Osteoblast (primary cell): ENCODE measurements at places on chromosomes 16 and 17. TPM values are rescaled to one million over a fixed set of nuclear protein-coding genes. Genes with fewer than 3 reads are reported as not detected.

- DNase-seq = no peak
Measured at GRCh38 chr17:15479703-15480102, 12.3 kb upstream of the CDRT4 start.

Gene NUDT16L1
- 15.0 and 18.1 TPM in 2 replicates for total RNA-seq

DNA sequence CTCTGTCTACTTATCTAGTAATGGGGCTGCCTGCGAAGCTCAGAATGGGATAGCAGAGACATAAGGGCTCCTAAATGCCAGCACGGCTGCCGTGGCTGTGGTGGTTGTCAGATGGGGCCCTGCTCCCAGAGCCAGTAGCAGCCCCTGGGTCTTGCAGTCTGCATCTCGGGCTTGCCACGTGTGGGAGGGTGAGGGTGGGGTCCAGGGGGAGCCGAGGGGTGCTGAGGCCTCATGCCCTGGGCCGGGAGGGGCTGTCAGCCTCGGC, 88.8 kb upstream of the GSE1 start:
- no peak for DNase-seq

GRCh38 chr17:75980188-75981018, 1.4 kb downstream of the TEN1 start:
- DNase-seq = peak; percentile 17

DNA sequence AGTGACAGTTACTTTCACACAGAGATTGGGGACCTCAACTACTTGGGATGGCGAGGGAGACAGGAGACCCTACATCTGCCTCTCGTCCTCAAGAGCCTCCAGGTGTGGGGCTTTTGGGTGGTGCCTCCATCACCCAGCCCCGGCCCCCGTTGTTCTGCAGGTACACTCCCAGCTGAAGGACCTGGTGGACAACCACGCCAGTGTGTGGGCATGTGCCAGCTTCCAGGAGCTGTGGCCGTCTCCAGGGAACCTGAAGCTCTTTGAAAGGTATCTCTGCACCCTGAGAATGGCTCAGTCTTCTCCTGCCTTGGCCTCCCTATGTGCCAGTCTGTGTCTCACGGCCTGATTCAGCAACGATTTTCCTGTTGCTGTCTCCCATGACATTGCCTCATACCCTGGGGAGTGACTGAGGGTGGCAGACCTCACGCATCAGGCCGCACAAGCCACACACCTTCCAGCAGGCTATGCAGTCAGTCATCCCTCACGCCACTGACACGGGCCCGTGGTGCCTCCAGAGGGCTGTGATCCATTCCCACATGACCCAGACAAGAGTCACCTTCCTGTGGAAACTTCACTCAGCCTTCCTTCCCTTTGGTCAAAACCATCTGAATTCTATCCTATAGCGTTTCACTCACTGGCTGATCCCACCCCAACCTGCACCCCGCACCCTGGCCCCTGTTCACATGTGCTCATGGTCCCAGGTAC, 3.7 kb downstream of the CCNF start:
- no peak for DNase-seq

Gene DNAI2
- total RNA-seq = not detected in 2 replicates

DNA sequence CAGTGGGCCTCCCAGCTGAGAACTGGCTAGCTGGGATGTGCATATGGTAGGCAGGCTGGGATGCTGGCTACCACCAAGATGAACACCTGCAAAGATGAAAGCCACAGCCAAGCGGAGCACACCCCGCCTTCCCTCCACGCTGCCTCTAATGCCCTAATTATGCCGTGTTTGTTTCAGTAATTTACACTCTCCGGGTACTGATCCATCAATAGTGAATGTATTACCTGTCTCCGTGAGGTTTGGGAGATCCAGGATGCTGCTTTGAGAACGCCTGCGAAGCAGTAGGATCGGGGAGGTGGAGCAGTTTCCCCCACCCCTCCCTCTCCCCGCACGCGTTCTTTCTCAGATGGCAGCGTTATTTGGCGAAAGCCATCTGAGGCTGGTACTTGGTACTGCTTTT, 28.9 kb upstream of the GSE1 start:
- no peak for DNase-seq

DNA sequence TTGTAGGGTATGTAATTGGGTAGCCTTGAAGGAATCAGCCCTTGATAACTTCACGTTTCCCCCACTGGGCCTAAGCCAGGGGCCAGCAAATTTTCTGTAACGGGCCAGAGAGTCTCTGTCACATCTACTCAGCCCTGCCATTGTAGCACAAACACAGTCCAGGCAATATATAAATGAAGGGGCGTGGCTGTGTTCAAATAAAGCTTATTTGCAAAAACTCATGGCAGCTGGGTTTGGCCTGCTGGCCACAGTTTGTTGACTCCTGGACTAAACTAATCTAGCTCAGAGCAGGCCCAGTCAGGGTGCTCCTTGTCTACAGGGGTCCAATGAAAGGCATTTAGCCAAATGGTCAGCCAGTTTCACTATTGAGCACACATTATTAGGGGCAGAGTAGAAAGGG, 141.6 kb downstream of the CCDC182 start:
- no peak for DNase-seq

- DNase-seq = peak; percentile 98
Measured at GRCh38 chr17:82236142-82236971, 7.5 kb downstream of the SLC16A3 start.

DNA sequence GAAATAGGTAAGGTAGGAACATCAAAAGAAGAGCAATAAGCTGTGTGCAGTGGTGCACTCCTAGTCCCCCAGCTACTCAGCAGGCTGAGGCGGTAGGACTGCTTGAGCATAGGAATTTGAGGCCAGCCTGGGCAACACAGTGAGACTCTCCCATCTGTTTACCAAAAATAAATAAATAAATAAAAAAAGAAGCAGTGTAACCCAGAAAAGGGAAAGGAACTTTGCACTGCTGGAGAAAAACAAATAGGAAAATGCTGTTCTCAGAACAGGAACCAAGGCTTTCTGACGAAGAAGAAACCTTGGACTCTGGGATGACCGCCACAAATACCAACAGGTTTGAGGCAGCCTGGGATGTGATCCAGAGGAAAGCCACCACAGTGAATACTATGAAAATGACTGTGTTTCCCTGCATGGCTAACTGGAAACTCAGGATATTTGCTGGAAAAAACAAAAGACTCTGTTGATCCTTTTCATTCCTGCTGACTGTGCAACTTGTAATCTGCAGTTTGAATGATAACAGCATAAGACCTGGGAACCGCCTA, 41.2 kb downstream of the TTC19 start:
- DNase-seq = peak; percentile 87

Gene GAS2L2
- not detected in 2 replicates for total RNA-seq

Gene TP53TG3B
- total RNA-seq = 0.36 TPM in 1 of 2 replicates, not detected in the other

Gene HOXB1
- not detected in 2 replicates for total RNA-seq

DNA sequence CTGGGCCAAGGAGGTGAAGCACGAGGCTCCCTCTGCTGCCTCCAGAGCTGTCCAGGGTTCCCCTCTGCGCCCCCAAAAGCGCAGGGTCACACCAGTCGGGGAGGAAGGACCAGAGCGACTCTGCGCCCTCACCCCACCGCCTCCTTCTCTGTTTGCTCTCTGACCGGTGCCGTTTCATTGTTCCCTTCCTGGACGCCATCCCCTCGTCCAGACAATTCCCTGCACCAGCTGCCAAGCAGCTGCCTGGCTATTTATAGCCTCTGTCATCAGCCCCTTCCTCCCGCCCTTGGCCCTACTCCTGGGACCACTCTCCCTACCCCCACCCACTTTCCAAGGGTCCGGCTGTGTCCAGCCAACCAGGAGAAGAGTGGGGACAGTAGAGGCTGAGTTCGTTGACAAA, 68.8 kb upstream of the CREBBP start:
- DNase-seq = peak; percentile 41

Gene SLC4A1
- total RNA-seq = under 0.01 TPM in 1 of 2 replicates, not detected in the other

- DNase-seq = no peak
Measured at GRCh38 chr17:13266606-13267005, 248.8 kb upstream of the ELAC2 start.

GRCh38 chr16:27679899-27680298, 130.0 kb downstream of the KATNIP start:
- DNase-seq = no peak

- no peak for DNase-seq
Measured at GRCh38 chr16:85003725-85004586, 7.4 kb downstream of the ZDHHC7 start.
